ENCODE measurements at places on chromosomes 4 and X.

DNA sequence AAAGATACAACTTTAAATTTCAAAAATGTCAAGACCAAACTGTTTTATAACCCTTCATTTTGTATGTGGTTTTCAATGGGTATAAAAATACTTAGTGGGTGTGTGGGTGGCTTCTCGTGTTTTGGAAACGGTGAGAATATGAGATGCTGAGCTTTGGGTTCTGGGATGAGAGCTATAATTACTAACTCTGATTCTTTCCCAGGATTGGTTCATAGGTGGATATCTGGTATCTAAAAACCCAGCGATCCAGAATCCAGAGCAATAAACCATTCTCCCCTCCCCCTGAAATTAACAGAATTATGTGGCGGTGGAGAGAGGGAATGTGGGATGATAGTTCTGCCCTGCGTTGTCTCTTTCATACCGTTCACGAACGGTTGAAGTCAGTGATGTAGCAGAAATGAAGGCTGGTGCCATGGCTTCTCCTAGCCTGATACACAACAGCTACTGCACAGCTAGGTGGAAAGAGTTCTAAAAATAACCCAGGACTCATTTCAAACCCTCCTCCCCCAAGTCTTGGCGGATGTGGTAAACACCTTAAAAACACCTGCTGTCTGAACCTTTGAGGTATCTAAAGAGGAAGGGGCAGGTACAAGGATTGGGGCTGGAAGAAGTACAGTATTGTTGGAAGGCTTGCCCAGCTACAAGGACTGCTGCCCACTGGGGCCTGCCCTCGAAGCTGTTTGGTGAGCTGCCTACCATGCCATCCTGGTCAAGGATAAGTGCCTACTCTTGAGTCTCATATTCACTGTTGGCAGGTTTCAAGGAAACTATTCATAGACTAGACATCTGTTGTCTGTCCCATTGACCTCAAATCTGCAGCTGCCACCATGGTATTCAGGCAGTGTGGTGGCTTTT is 44.5 kb downstream of the SEPTIN11 start:
- no peak for DNase-seq

DNA sequence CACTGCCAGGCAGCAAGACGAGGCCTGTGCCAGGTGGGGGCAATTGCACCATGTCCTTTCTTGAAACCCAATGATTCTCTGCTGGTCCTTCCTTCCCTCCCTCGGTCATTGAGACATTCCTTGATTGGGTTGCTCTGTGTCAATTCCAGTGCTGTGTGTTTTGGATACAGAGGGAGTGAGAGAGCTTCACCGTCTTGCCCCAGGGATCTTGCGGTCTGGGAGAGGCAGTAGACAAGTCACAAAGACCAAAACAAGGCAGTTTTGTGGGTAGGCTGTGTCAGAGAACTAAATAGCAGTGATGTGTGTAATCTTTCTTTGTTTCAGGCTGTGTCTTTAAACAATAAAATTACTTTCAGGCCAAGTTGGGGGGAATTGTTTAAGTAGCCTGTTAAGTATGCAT is 38.8 kb upstream of the TADA2B start:
- DNase-seq: no peak

GRCh38 chr4:40721730-40722171 is 28.0 kb upstream of the NSUN7 start:
- DNase-seq: no peak

DNA sequence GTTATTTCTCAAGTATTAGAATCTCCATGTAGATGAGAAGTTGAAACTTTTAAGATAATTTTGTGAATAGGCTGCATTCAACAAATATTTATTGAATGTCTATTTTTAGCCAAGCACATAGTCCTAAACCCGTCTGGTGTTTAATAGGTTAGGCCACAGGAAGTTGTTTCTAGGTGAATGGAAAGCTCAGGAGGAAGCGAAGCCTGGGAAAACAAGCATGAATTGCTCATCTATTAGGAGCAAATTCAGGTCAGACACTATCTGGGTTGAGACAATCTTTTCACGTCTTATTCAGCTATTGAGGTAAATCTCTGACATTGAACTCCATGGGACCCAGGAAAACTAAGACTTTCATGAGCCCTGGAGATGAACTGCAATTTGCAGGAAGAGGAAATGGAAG is 43.1 kb upstream of the FREM3 start:
- no peak for DNase-seq

- no peak for DNase-seq
Measured at GRCh38 chrX:129193357-129193756, 329.9 kb downstream of the SMARCA1 start.

DNA sequence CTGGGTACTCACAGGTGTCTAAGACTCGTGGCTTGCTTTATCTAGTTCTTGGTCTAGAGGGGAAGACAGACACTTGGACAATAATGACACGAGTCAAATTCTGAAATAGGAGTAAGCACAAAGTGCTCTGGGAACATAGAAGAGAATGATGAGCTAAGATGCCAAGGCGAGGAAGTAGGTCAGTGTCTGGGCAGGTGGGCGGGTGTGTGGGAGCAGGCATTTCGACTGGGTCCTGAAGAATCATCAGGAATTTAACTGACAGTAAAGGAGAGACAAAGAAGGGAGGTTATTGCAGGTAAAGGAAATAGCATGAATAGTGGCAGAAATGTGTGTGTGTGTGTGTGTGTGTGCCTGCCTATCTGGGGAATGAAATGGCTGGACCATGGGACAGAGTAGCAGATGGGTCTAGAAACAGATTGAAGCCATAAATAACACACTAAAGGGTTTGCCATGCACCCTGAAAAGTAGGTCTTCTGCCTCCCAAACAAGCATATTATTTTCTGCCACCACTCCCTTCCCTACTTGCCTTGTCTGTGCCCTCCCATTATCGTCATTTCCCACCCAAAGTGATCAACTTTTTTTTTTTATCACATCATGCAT is 58.4 kb upstream of the SLC25A43 start:
- no peak for DNase-seq

DNA sequence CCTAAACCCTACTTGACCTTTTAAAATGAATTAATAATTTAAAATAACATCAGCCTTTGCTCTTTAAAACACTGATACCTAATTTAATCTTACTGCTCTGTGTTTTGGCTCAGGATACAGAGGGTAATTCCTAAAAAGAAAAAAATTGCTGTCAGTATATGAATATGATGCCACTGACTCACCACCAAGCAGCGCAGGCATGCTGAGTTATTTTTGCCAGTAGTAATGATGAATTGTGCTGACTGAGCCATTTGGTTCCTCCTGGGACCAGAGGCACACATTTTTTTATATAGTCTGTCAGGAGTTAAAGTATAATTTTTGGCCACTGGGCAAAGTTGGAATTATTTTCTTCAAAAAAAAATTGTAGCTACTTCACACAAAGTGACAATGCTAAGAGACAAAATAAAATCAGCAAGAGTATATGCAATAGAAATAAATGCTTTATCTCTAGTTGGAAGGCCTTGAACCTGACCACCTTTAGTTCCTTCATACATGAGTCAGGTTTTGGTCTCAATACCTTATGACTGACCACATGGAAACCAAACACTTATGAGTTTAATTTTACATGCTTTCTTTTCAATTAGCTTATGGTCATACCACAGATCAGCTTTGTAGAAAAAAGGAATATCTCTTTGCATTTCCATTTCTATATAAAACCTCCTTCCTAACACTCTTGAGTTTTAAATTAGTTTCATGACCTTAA is 115.1 kb downstream of the PPP3CA start:
- DNase-seq: no peak

- DNase-seq: no peak
Measured at GRCh38 chrX:109638158-109638557, 13.2 kb upstream of the KCNE5 start.

- DNase-seq: no peak
Measured at GRCh38 chr4:90281541-90282355, 154.6 kb downstream of the CCSER1 start.

- DNase-seq: no peak
Measured at GRCh38 chr4:4502694-4503311, 39.0 kb downstream of the STX18 start.

DNA sequence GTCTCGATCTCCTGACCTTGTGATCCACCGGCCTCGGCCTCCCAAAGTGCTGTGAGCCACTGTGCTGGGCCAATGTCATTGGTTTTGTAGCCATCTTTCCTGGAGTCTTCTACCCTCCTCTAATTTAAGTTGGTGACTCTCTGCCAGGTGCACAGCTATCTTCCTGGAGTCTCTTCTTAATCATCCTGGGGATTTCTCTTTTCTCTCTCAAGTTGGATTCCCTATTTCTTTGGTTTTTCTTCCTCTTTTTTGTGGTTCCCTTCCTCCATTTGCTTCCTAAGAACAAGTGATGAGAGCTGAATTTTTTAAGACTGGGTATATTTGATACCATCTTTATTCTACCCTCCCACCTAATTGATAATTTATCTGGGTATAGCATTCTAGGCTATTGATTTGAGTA is 113.8 kb downstream of the SYNPO2 start:
- no peak for DNase-seq

GRCh38 chr4:153955327-153955726 is 166.4 kb upstream of the SFRP2 start:
- no peak for DNase-seq

GRCh38 chrX:17459661-17460060 is 84.7 kb downstream of the NHS start:
- no peak for DNase-seq

GRCh38 chr4:95059663-95060062 is 301.9 kb downstream of the BMPR1B start:
- DNase-seq: no peak

DNA sequence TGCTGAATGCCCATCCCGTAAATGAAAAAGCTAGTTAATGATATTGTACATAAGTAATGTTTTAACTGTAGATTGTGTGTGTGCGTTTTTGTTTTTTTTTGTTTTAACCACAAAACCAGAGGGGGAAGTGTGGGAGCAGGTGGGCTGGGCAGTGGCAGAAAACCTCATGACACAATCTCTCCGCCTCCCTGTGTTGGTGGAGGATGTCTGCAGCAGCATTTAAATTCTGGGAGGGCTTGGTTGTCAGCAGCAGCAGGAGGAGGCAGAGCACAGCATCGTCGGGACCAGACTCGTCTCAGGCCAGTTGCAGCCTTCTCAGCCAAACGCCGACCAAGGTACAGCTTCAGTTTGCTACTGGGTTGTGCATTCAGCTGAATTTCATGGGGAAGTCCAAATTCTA is at the start of gene SPP1:
Gene SPP1 (plus strand): TSS at position 249 of the 400 bp plus-strand sequence. CDS start 1,182 bp downstream, outside the sequence.
- no peak for DNase-seq

DNA sequence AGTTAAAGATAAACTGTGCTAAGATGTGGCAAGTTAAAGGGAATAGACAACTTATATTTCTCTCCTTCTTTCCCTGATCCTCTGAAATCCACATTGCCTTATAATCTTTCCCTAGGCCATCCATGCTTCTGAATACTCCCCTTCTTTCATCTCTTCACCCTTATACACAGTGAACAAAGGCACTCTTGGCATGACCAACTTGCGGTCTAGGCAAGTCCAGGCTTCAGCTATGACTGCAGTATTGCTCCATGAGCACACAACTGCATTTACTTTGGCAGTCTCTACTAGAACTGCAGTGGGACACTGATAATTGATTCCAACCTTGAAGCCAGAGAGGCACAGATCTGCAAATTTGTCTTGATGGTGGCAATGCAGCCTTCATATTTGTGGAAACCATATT is 24.2 kb upstream of the UBA6 start:
- DNase-seq: no peak

DNA sequence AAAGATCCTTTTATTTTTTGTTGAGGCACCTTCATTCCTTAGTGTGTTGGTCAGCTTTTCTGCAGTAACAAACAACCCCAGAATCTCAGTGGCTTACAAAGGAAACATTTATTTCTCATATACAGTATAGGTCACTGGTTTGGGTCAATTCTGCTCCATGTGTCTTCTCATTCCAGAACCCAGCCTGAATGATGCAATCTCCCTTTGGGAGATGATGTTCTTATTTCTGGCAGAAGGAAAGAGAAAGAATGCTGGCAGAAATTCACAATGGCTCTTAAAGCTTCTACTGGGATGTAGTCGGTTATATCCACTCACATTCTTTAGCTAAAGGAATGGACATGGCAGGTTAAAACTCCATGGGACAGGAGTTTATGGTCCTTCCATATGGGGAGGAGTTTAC is 42.3 kb downstream of the IDS start:
- DNase-seq: no peak

DNA sequence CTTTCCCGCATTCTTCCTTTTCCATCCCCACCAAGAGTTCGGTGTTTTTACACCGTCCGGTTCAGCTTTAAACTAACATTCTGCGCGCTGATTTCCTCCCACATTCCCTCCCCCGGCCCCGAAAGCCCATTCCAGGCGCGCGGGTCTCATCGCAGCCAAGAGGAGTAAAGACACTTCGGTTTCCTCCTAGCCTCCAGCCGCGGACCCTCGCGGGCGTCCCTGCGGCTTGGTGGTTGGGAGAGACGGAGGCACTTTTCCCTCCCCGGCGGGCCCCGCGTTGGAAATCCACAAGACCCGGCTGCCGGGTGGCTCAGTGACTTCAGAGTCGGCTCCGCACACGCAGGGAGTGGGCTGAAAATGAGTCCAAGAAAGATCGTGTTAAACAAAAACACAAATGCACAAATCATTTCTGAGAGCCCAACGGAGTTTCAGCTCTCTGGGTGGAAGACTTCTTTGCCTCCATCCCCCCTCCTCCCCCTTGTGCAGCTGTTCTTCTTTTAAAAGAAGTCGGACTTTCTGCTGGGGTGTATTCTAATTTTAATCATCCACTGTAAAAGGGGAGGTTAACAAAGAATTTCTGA is 2.0 kb upstream of the ARX start:
- no peak for DNase-seq

GRCh38 chrX:150509703-150510102 is 58.7 kb upstream of the MTM1 start:
- no peak for DNase-seq

DNA sequence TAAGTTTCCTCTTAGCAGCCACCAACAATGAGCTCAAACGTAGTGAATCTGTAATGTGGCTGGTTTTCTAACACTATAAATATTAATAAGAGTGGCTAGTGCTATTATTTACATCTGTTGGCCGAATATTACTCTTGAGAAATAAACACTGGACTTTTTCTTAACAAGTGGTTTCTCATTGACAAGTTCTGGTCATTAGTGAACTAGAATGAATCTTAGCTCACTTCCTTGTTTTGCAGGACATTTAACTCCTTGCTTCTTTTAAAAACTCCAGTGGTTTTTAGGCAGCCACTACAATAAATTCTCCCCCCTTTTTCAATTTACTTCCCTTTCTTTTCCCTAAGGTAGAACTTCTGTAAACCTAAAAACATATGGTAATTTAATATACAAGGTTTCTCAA is 177.2 kb downstream of the ARAP2 start:
- DNase-seq: no peak

DNA sequence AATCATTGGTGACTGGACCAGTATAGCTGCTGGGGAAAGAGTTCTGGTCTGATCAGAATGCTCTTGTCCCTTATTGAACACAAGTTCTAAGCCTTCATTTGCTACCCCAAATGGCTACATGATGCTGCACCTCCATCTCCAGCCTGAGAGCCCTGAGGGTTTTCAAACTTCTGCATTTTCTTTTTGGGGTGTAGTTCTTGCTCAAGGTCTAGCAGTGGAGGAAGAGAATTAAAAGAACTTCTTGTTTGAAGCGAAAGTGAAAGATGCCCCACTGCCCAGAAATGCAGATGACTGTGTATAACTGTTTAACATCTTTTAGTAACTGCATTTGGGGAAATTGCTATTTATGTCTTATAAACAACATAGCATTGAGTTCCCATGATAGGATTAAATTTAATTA is 38.5 kb downstream of the LAMTOR3 start:
- no peak for DNase-seq

All from activated CD8-positive, alpha-beta memory T cell treated with anti-CD3 and anti-CD28 coated beads for 1 hour (primary cell).